ENCODE measurements at places on chromosomes 1 and 21. TPM values are rescaled to one million over a fixed set of nuclear protein-coding genes. Genes with fewer than 3 reads are reported as not detected.

SLC2A5 gene
- 0.83 TPM for total RNA-seq

STIL gene
- total RNA-seq: 5.8 TPM

TXNIP gene
- 773 TPM for total RNA-seq

DNA sequence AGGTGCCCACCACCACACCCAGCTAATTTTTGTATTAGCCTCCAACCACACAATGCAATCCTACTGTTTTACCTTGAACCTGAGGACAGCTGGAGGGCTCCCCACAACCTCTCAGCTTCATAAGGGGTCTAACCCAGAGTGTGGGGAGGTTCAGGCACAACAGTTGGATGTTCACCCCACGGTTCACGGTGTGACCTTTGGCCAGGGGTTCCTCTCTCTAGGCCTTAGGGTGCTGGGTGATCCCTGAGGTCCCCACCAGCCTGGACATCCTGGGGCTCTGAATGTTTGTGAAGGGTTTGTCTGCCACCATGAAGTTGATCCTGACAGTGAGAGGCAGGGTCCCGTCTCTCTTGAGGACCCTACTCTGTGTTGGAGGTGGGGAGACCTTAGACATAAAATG lies 3.9 kb downstream of the ACOT11 start:
- no peak for DNase-seq

DNA sequence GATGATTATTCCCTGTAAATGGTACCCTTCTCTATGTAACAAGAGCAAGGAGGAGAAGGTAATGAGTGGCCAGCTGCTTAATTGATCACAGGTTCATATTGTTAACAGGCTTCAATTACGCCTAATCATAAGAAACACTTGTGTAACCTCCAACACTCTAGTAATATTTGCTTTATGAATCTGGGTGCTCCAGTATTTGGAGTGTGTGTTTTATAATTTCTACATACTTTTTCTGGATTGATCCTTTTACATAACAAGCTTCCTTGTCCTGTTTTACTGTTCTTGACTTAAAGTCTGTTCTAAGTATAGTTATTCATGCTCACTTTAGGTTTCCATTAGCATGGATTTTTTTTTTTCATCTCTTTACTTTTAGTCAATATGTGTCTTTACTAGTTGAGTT lies 984.2 kb downstream of the AMY1C start:
- DNase-seq: no peak

CACNA1E gene
- total RNA-seq: not detected

GRCh38 chr1:97976801-97977200 lies 56.0 kb upstream of the DPYD start:
- no peak for DNase-seq

BTG2 gene
- 26.3 TPM for total RNA-seq

- peak; percentile 83 for DNase-seq
Observed at GRCh38 chr21:35349376-35350080, 300.4 kb upstream of the RUNX1 start.

DNA sequence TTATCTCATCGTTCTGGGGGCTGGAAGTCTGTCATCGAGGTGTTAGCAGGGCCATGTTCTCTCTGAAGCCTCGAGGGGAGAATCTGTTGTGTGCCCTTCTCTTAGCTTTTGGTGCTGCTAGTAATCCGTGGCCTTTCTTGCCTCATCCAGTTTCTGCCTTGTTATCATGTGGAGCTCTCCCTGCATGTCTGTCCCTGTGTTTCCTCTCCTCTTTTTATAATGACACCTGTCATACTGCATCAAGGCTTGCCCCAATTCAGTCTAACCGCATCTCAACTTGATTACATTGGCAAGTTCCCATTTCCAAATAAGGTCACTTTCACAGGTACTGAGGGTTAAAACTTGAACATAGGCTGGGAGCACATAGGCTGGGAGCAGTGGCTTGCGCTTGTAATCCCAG lies 82.6 kb upstream of the CNIH3 start:
- no peak for DNase-seq

SPRR5 gene
- not detected for total RNA-seq

DENND2C gene
- total RNA-seq: 1.3 TPM

DNA sequence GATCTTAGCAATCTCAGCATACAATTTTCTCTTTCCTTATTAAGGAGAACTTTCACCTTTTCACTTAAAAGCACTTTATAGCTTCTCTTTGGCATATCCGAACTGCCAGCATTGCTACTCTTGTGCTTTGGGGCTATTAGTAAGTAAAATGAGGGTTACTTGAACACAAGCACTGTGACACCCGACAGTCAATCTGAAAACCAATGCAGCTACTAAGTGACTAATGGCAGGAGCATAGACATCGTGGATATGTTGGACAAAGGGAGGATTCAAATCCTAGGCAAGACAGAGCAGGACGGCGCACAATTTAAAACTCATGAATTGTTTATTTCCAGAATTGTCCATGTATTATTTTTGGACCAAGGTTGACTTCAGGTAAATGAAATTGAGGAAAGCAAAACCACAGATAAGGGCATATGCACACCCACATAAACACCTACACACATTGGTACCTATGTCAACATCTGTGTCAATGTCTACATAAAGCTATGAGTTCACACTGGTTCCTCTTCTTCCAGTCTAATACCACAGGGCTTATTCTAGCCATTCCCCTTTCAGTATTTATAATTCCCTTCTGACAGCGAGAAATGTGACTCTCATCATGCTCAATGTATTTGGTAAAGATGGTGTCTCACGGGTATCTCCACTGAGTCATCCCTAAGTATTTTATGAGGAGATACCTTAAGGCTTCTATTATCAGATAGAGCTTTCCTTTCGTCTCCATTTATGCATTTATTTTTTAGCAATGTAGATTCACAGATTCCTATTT lies 75.3 kb upstream of the RALGPS2 start:
- DNase-seq: no peak

MSH4 gene
- 0.66 TPM for total RNA-seq

DNA sequence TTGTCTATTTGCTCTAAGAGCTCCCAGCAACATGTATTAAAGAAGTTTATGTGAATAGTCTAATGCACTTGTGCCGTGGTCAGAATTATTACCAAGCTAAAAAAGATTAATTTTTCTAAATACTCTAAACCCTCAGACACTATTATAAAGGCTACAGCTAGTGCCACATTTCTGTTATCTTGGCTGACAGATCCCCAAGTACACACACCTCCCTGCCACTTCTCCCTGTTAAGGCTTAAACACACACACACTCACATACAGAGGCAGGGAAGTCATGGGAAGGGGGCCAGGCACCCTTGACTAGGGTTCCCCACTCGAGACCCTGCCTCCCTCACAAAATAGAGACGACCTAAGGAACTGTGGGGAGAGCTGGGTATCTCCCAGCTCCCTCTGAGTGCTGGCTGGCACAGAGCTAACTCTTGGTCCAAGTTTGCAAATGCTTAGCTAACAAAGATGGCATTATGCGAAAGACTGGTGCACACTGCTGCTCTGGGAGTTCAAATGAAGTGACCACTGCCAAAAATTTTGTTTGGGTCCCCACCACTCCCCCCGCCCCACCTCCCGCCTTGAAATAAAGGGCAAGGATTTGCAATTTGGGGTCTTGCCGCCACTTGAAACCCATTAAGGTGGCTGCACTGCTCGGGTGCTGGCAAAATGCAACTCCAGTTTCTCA lies 9.8 kb downstream of the SSBP3 start:
- no peak for DNase-seq

DNA sequence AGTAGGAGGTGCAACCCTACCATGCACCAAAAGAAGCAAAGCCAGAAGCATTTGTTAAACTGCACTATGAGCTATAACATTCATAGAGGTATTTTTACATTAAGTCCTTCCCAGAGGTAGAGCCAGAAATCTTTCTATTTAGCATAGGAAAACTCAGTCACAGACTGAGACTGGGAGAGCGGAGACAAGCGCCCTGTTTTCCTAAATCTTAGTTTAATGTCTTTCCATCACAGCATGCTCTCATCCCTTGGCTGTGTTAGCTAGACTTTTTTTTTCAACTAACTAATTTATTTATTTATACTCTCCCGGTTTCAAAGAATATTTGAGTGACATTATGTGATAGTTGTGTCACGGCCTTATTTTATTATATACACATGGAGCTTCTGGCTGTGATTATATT lies 304.1 kb downstream of the LMX1A start:
- no peak for DNase-seq

LMNA gene
- 1,150 TPM for total RNA-seq

DNA sequence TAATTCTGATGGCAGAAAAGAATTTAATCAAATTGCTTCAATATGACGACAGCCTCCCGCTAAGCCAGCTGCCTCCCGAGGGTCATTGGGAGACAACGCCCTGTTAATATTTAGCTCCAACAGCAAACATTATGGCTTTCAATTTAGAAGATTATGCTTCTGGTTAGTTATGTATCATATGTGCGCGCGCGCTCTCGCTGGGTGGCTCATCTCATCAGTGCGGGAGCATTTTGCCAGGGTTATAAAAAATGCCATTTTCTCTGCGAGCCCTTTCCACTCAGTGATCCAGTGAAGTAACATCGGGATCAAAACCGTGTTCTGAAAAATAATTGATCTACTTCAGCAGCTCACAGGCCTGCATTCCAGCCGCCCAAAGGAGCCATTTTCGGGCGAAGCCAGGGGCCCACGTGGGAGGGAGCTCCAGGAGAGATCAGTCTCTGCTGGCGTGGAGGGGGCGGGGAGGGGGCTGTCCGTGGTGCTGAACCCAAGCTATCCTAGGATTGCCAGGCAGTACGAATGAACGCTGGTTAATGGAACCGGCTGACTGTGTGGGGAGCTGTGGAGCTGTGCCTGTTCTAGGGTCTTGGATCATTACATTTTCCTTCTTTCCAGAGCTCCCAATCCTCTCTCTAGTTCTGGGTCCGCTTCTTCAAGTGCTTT lies 219.1 kb upstream of the ZC3H12A start:
- DNase-seq: no peak

PLA2G2C gene
- total RNA-seq: not detected

GRCh38 chr1:152461544-152461943 lies 47.5 kb upstream of the CRNN start:
- DNase-seq: peak; percentile 46

EDEM3 gene
- total RNA-seq: 52.4 TPM

- no peak for DNase-seq
Observed at GRCh38 chr1:32877211-32878110, 6.7 kb upstream of the FNDC5 start.

BEND5 gene
- total RNA-seq: 0.77 TPM

- DNase-seq: no peak
Observed at GRCh38 chr21:45386336-45386727, 18.6 kb upstream of the COL18A1 start.

DNA sequence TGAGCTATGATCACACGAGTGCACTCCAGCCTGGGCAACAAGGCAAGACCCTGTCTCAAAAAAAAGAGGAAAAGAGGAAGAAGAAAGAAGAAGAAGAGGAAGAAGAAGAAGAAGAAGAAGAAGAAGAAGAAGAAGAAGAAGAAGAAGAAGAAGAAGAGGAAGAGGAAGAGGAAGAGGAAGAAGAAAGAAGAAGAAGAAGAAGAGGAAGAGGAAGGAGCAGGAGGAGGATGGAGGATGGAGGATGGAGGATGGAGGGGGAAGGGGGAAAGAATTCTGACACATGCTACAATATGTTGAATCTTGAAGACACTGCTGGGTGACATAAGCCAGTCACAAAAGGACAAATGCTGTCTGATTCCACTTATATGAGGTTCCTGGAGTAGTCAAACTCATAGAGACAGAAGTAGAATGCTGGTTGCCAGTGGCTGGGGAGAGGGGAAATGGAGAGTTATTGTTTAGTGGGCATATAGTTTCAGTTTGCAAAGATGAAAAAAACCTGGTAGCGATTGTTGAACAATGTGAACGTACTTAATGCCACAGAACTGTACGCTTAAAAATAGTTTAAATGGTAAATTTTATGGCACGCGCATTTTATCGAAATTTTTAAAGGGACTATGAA lies 47.3 kb upstream of the COA6 start:
- no peak for DNase-seq

TMEM51 gene
- 6.1 TPM for total RNA-seq

GRCh38 chr1:32104127-32104526 lies 3.7 kb upstream of the KPNA6 start:
- no peak for DNase-seq

DNA sequence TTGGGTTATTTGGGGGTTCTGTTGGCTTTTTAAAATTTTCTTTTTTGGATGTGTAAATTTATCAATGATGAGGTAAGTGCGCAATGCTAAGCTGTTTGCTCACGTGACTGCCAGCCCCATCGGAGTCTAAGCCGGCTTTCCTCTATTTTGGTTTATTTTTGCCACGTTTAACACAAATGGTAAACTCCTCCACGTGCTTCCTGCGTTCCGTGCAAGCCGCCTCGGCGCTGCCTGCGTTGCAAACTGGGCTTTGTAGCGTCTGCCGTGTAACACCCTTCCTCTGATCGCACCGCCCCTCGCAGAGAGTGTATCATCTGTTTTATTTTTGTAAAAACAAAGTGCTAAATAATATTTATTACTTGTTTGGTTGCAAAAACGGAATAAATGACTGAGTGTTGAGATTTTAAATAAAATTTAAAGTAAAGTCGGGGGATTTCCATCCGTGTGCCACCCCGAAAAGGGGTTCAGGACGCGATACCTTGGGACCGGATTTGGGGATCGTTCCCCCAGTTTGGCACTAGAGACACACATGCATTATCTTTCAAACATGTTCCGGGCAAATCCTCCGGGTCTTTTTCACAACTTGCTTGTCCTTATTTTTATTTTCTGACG lies 3.1 kb downstream of the OLIG2 start:
- DNase-seq: no peak

DNA sequence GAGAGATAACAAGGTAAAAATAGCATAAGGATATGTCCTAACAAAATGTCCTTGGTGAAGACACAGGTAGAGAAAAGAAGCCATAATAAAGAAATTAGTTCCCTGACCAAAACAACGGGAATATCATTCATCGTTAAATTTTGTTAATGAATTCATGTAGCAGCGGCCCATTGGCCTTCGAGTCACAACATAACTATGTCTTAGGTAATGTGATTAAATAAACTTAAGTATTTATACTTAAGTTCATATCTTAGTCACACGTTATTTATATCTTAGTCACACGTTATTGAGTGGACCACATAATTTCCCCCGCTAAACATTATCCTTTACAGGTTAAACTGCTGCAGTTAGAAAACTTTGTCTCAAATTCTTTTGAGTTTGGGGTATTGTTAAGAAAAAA lies 1.2 kb downstream of the NEXN start:
- peak; percentile 93 for DNase-seq

ZNF593OS gene
- total RNA-seq: not detected

DNA sequence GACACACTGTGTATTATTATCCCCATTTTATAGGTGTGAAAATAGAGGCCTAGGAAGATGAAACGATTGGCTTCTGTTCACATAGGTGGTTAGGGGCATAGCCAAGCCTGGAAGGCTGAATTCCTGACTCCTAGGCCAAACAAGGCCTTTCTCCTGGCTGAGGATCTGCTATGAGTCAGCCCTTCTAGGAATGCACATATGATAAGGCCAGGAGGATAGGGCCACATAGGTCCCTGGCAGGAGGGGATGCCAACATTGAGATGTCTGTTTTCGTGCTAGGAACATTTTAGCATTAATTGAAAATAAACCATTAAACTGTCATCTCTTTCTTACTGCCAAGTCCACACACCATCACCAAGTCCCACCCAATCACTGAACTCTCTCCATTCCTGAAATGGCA lies 9.2 kb downstream of the CSMD2 start:
- peak; percentile 41 for DNase-seq

Data from fibroblast of lung (primary cell).